ENCODE measurements at places on chromosomes 2 and 18.

- DNase-seq = no peak
Observed at GRCh38 chr2:27078267-27079194, at the start of gene EMILIN1. EMILIN1 (plus strand) TSS chr2:27078615; CDS start chr2:27079066, 451 bp downstream.

DNA sequence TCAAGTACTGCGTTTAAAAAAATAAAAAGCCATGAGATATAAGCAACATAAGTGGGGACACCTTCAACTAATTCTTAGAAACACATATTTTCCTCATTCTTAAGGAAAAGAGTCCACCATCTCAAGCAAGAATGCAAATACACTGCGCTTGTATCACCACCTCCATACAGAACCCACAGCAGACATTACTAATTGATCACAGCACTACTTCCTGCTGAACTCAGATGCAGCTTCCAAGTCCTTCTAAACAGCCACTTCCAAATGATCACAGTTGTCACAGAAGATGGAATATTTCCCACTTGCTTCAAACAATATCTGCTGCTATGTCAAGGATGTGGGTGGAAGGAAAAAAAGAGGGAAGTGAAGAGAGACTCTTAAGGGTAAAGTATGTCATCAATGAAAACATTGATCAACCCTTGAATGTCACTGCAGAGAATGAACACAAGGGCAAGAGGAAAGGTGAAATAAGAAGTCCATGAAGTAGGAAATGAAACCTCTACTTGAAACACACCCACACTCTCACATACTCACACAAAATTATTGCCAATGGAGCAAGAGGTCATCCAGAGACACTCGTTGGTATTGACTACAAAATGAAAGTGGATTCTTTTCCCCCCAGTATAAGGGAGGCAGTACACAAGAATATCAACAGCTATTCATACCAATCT lies 22.1 kb downstream of the TGFA start:
- DNase-seq = no peak

DNA sequence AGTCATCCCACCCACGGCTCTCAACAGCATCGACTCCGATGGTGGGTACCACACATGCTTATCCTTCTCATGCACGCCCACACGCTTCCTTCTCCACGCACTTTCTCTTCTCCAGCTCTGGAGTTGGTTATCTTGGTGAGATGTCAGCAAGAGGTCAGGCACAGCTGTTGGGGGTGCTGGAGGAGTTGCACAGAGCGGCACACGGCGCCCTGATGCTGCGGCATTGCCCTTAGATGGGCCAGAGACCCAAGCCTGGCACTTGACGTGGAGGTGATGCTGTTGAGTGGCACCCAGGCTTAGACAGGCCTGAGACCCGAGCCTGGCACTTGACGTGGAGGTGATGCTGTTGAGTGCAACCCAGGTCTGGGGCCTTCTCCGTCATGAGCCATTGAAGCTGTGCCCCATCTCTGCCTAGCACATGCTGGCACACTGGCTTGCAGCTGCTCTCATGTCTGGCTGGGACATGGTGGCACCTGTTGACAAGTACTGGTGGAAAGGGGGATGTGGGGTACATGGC lies 83.2 kb downstream of the DGKD start:
- no peak for DNase-seq

- DNase-seq = no peak
Observed at GRCh38 chr2:150978053-150978452, 283.6 kb downstream of the RBM43 start.

DNA sequence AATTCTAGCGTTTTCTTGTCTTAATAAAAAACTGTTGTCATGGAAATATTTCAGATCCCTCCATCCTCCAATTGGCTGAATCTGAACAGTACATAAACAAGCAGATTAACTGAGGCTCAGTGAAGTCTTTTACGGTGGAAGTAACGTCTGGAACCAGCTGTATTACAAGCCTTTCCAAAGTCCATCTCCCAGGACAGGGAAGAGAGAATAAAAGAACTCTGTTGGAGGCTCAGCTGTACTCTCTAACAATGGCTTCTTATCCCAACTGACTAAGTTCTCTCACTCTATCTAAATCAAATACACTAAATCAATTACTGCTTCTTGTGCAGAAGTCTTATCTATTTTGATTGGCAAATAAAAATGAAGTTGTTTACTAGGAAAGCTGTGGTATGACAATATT lies 19.9 kb upstream of the NEDD4L start:
- no peak for DNase-seq

DNA sequence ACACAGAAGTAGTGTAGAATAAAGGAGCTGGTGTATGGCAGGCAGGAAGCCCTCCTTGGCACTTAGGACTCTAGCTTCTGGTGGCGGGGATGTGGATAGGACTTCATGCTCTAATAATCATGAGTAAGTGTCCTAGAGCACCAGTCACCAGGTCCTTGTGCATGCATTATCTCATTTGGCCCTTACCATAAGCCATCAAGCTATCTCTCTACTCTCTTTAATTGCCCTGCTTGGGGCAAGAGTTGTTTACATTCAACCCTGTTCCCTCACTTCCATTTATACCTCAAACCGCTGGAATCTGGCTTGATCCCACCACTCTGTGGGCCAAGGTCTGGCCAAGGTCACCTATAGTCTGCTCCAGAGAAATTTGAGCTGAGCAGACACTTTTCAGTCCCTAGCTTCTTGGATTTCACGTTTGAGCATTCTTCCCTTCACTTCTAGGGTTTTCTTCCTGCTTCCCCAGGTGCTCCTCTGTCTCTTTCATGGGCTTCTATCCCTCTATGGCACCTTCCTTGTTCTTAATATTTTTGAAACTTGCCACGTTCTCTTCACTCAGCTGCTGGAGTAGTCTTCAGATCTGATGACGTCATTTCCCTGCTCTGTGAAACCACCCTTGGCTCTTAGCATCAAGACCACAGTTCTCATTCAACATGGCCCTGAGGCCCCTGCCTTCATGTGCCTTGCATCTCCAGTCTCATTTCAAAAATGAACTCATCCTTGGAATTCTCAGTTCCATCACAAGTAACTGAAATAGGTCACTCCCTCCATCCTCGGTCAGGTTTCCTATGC lies 94.9 kb upstream of the GATA6 start:
- no peak for DNase-seq

DNA sequence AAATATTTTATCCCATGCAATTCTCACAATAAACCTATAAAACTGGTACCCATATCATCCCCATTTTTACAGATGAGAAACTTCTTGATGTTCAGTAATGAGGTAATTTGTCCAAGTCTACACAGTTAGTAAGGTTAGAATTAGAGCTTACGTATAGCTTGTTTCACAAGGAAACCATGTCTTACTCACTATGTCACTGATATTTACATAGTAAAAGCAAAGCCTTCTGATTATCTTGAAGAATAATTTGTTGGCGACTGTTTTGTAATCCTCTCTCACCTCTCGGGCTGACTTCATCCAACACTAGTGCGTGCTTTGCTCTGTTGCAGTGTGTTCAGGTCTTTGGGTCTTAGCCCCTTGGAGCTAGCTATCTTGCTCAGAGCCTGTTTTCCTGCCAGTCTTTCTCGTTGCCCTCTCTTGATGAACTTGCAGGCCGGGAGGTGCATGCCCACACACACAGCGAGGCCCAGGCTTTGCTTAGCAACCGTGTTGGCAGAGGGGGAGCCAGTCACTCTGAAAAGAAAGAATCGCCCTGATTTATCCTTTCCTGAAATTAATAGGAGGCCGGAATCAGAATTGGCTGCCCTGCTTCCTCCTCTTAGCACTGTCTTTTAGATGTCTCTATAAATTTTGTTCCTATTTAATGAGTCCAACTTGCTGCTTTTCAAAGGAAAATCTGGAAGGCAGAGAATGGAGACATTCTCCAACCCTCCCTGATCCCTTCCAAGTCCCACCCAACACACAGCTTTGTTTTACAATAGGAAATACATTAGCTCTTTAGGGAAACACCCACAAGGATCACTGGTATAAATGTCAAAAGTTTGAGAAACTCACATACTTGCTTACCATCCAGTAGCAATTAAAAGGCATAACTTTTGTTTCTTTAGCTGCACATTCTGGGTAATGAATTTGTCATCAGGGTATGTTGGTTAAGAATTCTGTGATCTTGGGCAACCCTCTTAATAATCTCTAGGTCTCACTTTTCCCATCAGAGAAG lies 97.6 kb upstream of the SEC11C start:
- DNase-seq = no peak

- DNase-seq = no peak
Observed at GRCh38 chr18:23113576-23113975, 21.7 kb upstream of the CABLES1 start.

GRCh38 chr2:37563375-37564015 lies 107.9 kb downstream of the CDC42EP3 start:
- no peak for DNase-seq

GRCh38 chr2:120887320-120887697 lies 151.6 kb downstream of the GLI2 start:
- no peak for DNase-seq

DNA sequence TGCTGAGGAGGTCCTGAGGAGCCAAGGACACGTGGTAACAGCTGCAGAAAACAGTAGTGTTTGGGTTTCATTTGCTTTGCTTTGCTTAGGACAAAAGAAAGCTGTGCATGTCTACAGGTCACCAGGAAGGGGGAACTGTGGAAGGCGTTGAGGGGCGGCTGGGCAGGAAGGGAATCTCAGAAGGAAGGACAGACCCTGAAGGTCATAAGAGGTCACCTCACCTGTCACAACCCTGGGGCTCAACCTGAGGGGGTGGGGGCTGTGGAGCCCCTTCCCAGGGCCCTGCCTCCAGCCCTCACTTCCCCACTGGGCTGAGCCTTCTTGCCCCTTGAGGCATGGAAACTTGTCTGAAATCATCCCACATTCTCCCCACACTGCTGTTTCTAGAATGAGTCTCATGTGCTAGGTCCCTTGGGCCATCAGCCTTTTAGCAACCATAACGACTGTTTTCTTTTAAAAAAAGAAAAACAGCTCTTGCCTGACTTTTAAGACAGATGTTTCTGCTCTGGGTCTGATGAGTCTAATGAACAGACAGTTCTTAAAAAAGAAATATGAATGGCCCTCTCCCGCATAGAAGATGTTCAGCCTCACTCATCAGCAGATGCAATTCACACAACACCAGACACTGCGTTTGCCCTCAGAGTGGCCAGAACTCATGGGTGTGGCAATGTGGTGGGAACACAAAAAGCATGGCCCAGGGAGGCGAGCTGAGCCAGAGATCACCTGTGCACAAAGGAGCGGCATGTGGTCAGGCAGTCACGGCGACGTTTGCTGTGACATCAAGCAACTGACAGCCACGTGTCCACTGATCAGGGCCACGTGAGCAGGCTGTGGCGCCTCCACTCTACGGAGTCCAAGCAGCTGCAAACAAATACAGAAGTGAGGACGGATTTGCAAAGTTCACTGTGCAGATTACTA lies 84.0 kb downstream of the SEPTIN10 start:
- no peak for DNase-seq

DNA sequence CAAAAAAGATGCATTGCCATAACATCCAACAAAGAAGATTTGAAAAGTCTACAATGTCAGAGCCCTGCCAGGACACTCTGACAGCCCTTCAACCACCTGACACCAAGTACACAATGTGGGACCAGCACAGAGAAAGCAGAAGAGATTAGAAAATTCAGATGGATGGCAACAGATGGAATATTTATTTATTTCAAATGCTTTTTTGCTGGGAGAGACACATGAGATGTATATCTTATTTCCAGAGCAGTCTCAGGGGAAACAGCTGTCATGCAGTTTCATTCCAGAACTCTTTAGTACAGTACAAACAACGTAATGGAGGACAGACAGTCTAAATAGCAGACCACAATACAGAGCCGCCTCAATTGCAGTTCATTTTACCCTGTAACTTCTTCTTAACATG lies 110.1 kb downstream of the MAIP1 start:
- DNase-seq = no peak

DNA sequence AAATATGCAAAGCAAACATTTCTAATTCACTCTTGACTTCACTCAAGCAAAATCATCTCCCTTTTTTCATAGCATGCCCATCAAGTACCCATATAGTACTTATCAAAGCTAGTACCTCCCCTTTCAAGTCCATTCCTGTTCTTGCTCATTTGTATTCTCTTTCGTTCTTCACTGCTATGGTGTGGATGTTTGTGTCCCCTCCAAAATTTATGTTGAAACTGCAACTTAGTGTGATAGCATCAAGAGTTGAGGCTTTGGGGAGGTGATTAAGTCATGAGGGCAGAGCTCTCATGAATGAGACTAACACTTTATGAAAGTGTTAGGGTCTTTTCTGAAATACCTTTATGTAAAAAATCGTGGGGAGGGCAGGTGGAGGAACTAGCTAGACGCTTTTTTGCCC lies 52.9 kb downstream of the RNU4ATAC start:
- DNase-seq = no peak

GRCh38 chr2:132593171-132593570 lies 76.8 kb downstream of the LYPD1 start:
- DNase-seq = no peak

- DNase-seq = peak; percentile 22
Observed at GRCh38 chr18:5197032-5197434, at the start of gene AKAIN1. AKAIN1 (minus strand) TSS chr18:5197257; CDS start chr18:5197053, 204 bp downstream.

GRCh38 chr2:58098254-58099095 lies 51.9 kb downstream of the VRK2 start:
- no peak for DNase-seq

DNA sequence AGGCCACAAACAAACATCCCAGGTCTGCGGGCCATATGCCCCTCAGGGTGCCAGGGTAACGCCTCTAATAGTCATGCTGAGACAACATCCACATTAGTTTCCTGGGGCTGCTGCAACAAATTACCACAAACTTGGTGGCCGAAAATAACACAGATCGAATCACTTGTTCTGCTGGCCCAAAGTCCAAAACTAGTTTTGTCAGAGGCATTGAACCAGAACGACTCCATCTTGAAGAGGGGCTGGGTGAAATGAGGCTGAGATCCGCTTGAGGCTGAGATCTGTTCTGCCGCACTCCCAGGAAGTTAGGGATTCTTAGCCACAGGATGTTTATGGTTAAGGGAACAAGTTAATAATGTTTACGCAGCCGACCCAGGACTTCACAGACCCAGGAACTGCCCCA lies 66.7 kb downstream of the COPS8 start:
- DNase-seq = no peak

- no peak for DNase-seq
Observed at GRCh38 chr2:232162187-232162586, 200.7 kb downstream of the DIS3L2 start.

DNA sequence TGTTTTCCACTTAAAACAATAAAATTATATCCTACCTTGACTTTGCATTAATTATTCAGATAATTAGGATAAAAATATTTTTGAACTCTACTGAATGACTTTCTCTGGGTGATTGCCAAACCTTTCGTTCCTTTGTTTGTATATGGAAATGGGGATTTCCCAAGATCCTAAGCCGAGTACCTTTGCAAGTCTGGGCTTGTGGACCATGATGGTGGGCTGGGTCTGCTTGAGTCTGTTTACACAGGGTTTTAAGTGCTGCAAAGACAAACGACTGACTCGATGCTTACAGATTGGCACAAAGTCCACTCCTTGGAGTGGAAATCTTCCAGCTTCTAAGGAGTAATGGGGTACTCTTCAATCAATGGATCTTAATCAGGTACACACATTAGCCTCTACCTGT lies 659.5 kb downstream of the TSN start:
- no peak for DNase-seq

DNA sequence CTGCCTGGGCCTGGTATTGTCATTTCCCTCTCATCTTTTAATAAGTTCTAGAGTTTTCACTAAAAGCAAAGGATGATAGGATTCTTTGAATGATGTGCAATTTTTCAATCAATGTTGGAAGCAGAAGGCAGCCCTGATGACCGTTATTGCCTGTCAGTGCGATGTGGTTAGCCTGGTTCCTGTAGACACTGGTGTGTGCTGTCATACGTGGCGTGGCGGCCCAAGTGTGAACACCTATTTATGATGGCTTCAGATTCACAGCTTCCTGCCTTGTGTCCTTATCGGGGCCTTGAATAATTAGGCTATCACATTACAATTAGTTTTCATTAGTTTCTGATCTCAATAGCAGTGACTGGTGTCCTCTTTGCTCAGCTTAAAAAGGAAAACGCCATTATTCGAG lies 218.5 kb downstream of the TPGS2 start:
- DNase-seq = no peak

Data from stimulated activated CD4-positive, alpha-beta T cell treated with anti-CD3 and anti-CD28 coated beads, Interleukin-12 subunit alpha, Interleukin-12 subunit beta, amount 100 ng/mL, for 4 hours (primary cell).